ENCODE measurements at places on chromosomes 4 and X. TPM values are rescaled to one million over a fixed set of nuclear protein-coding genes. Genes with fewer than 3 reads are reported as not detected.

GRCh38 chr4:99504804-99505502 lies 5.9 kb upstream of the C4orf17 start:
- DNase-seq = peak; percentile 2

DNA sequence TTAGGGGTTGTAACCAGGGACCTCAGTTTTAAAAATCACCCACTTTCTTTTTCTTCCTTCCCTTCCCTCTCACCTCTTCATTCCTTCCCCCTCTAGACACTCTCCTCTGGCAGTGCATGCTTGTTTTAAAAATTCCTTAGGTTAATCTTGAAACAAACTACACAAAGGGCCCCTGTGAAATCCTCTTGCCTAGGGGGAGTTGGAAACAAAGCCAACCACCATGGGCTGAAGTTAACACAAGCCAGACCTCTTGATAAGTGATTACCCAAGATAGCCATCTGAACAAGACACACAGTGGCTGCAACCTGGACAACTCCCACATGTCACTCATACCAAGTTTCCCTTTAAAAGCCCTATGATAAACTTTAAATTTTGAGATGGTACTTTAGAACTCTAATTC lies 68.9 kb downstream of the TENT5D start:
- no peak for DNase-seq

DNA sequence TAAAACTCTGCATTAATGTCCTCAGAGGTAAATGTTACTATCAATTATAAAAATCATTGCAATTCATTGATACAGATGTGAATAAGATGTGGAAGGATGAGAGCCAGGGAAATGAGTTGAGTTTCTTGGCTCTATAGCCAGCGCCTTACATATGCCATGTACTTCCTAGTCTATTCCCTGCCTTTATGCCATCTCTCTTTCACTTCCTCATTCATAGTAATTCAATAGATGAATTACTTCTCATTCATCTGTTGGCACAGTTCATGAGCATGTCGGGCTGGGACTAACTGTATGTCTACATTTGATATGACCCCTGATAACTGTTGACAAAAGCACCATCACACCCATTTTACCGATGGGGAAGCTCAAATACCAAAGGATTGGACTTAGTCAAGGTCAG lies 55.7 kb downstream of the LNX1 start:
- DNase-seq = no peak

DNA sequence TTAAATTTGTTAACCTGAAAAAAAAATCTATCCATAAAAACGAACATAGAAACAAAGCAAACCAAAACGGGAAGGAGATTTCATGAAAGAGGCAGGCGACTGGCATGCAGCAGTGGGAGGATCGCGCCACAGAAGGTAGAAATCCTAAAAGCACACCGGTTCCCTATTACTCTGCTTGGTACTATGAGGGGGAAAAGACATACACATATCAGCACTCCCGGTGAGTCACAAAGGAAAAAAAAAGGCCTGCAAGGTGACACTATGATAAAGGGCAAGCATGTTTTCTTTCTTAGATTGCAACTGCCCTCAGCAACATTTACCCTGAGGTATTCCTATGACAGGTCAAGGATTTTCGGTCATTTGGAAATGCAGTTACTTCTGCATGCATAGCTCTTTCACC lies 60.6 kb upstream of the NAP1L5 start:
- DNase-seq = no peak

Gene NBDY
- total RNA-seq = 50.0 TPM

Gene ART3
- not detected for total RNA-seq

Gene TMEM156
- total RNA-seq = 11.3 TPM

- peak; percentile 36 for DNase-seq
Measured at GRCh38 chr4:184506527-184507121, 32.3 kb upstream of the IRF2 start.

DNA sequence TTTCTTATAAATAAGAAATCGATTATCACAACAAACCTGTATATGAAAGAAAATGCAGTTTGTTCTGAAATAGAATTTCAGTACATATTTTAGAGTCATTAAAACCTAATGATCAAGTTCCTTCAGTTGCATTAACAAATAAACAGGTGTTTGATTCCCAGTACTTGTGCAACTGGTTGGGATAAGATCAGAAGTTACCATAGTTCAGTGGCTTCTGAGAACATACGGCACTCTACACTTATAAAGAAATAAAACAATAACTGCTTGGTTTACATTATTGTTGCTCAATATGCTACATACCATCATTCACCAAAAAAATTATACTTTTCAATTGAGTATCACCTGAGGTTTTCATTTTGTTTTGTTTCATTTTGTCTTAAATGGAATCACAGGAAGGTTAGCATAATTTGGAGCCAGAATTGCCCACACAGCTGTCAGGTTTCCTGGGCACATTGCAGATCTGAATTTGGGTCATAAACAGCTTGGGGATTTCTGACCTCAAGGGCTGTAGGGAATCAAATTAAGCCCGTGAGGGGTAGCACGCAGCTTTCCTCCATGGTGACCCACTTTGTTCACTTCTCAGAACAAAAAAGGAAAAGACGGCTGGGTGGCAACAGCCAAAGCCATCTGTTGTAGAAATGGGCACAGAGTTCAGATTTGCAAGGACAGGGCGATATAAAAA lies 14.9 kb upstream of the CCNG2 start:
- DNase-seq = no peak

Gene IL3RA
- total RNA-seq = 0.29 TPM

All from activated naive CD8-positive, alpha-beta T cell treated with anti-CD3 and anti-CD28 coated beads for 36 hours (primary cell).